ENCODE measurements at places on chromosomes 16 and 17.

DNA sequence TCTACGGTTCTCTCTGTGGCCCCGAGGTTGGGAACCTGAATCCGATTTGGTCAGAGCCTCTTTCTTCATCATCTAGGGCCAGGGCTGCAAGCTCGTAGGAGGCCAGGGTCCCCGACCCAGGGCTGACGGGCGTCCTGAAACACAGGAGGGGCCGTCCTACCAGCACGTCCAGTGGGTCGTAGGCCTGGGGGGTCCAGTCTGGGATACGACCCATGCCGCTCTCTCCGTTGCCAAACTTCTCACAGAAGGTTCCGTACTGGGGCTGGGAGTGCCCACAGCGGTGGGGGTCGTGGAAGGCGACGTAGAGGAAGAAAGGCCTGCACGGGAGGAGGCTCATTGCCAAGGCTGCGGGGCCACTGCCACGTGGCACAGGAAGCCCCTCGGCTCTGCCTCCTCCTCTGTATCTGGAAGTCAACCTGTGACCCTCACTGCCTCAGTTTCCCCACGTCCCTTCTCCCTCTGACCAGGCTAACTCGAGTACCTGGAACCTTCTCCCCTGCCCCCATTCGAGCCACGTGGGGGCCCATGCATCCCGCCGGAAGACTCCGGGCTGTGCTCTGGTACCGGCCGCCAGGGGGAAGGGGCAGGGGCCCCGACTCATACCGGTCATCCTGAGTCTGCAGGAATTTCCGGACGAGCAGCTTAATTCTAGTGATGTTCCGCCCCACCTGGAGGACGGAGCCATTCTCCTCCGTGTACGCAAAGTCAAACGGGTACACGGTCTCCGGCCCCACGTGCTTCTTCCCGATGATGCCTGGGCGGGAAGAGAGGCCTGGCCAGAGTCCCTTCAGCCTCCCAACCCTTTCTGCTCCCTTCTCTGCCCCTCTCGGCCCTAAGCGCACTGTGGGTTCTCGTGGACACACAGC lies 5.9 kb downstream of the SGSH start:
- DNase-seq, result no peak

- DNase-seq, result no peak
These were observed 328.5 kb downstream of the SLC39A11 start for GRCh38 chr17:72763981-72764380.

DNA sequence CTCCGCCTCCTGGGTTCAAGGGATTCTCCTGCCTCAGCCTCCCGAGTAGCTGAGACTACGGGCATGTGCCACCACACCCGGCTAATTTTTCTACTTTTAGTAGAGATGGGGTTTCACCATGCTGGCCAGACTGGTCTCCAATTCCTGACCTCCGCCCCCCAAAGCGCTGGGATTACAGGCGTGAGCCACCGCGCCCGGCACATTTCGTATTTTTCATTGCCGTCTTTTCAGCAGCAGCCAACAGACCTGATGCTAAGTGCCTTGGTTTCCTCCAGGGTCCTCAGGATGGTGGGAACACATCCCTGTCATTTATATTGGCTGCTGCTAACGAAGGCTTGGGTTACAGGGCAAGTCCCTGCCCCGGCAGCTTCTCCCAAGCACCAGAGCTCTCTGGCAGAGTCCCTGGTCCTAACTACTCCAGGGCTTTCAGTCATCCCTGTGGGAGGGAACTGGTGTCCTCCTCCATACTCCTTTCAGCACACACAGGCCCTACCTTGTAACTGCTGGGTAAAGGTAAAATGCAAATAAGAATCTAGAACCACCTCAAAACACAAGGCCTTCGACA lies 1.5 kb upstream of the RNF157 start:
- DNase-seq, result no peak

- no peak for DNase-seq
These were observed 40.5 kb downstream of the DCUN1D3 start for GRCh38 chr16:20859699-20860098.

DNA sequence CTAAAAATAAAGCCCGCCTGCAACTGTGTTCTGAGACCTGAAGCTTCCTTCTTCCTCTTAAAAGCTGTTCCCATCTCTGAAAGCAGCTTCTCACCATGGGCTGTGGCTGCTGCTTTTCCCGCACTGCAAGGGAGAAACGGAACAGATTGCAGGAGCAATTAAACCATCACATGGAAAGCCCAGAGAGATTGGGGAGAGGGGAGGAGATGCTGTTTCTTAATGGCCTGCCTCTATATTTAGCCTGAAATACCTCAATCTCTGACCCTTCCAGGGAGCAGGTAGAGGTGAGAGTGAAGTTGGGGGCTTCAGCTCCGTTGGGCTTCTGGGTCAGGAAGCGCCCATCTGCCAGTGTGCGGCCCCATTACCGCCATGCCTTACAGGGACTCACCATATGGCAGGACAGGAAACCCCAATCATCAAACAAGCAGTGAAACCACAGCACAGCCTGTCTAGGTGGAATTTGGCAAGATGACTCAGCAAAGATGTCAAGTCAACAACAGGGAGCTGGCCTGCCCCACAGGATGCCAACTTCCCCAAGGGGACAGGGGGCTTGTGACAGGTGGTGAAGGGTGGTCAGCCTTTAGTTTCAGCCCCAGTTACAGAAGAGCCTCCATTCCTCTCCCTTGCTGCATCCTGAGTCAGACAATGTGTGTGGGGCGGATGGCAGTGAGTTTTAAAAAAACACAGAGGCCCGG lies 286.6 kb upstream of the CCL2 start:
- no peak for DNase-seq

GRCh38 chr16:73059779-73060615 lies 12.1 kb upstream of the ZFHX3 start:
- no peak for DNase-seq

DNA sequence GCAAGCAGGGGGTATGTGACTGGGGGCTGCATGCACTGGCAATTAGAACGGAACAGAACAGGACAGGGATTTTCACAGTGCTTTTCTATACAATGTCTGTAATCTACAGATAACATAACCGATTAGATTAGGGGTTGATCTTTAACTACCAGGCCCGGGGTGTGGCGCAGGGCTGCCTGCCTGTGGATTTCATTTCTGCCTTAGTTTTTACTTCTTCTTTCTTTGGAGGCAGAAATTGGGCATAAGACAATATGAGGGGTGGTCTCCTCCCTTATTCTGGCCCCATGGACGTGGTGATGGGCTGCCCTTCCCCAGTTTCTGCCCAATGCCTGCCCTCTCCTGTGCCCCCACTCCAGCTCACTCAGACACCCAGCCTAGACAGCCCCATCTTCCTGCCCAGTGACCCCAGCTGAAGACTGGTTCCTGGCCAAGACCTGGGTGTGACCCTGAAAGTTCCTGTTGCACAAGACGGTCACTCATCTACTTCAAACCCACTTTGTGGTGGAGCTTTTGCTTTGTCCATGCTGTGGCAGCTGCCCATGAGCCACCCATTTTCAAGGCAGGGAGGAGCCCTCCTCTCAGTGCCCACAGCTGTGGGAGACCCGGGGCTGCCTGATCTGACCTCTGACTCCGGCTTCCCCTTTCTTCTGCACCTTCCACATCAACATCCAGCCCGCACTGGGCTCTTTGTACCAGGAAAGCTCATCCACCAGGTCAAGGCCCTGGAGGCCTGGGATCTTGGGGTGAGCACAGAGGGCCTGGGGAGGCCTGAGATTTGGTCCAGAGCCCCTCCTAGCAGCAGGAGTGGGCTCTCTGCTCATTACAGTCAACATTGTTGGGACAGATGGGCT lies 18.6 kb downstream of the ALOX12B start:
- no peak for DNase-seq
